ENCODE measurements at places on chromosomes 1 and 21.

DNA sequence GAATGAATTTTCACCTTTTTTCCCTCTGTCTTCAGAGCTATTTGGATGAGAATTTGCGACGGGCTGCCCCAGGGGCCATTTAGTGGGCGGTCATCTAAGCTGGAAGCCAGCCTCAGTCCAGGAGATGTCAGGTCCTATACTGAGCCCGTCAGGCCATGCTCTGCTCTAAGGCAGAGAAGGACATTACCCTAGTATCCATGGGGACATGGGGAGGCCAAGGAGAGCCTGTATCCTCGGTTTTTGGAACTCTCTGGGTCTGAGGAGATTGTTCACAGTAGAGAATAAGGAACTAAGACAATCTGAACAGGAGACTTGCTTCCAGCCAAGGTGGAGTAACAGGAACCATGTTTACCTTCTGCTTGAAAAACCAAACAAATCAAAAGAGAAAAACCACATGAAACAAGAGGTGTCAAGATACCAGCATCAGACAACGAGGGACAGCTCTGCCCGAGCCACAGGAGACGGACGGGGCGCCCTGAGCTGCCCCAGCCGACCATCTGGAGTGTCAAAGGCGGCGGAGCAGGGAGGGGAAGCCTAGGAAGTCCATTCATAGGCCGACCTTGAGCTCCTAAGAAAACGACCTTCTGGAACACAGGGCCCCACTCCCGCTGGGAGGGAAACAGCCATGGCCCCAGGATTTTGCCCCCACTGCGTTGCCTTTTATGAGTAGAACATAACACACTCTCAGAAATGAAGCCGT lies 20.0 kb upstream of the ADARB1 start:
- DNase-seq, result no peak

DNA sequence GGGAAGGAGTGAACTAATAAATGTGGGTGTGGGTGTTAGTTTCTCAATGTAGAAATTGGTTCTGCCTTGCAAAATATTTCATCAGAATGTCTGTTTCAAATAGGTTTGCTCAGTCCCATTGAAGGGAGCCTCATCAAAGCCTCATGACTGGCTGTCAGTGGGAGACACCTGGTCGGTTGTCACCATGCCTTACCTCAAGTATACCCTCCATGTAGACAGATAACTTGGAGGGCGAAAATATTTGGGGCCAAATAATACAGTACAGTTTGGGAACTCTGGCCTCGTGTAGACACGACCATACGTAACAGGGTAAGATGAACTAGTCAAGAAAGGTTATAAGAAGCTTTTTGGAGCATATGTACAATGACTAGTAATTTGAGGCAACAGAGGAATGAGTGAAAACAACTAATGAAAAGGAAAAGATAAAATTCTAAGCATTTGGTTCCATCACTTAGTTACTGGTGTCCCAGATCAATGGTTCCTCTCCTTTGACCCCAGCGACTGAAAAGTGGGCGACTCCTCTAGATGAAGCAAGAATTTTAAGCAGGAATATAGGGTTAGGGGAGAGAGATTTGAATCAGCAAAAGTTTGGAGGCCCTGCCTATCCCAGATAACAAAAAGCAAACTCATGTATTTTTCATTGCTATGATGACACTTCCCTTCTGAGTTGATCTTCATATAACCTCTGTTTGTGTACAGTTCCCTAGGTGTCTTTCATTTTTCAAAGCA lies 163.9 kb downstream of the LRRC40 start:
- no peak for DNase-seq

DNA sequence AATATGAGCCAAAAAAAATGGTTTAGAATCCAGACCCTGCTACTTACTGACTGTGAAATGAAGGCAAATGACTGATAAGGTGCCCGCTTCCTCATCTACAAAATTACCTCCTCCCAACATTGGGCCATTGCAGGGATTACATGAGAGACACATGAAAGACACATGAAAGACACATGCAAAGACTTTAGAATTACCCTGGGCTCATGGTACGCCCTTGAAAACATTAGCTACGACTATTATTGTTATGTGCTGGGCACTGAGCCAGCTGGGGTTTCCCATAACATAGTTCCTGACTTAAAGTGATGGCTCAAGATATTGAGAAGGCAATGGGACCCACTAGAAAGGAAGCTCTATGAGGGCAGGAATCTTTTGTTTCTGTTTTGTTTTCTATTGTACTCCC lies 43.7 kb upstream of the KANK4 start:
- DNase-seq, result no peak

DNA sequence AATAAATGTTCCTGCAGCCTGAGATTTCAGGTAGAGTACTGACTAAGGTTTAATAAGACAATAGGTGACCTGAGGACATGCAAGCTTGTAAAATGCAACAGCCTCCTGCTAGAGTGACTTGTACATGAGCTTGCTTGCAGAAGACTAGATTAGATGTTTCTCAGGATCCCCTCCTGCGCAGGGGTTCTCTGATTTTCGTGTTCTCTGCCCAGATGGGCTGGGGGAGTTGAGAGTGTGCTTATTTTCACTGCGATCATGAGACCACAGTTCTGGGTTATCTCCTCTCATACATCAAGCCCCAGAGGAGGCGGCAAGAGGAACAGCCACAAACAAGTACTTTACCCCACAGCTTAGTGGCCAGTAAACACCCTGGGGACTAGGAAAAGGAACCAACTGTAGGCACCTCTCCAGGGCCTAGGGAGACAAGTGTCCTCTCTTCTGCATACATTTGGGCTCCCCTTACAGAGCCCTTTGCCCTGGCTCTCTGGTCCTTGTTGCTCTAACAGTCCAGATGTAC lies 8.0 kb downstream of the TMEM81 start:
- DNase-seq, result no peak

- no peak for DNase-seq
Measured at GRCh38 chr21:36803816-36804439, 105.0 kb downstream of the SIM2 start.

- no peak for DNase-seq
Measured at GRCh38 chr1:53956308-53957168, 10.4 kb downstream of the LRRC42 start.

DNA sequence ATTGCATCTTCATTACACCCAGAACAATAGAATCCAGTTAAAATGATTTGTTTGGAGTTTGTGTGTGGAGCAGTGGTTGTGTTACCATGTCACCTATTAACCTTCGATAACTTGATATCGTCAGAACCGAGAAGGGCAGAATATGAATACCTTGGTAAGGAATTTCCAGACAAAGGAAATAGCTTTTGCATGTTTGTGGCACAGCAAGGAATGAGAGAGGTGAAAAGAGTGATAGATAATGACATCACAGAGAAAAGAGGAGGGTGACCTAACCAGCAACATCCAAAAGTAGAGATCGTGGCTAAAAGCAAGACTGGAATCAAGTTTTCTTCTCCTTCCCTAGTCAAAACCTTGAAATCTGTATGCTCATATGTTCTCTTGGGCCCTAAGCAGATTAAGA lies 244.6 kb upstream of the NEGR1 start:
- DNase-seq, result no peak

GRCh38 chr1:111406321-111406768 lies 21.2 kb downstream of the OVGP1 start:
- DNase-seq, result no peak

- DNase-seq, result no peak
Measured at GRCh38 chr1:72278461-72278860, 3.9 kb downstream of the NEGR1 start.

GRCh38 chr1:119784191-119784781 lies 15.6 kb upstream of the HMGCS2 start:
- DNase-seq, result no peak

DNA sequence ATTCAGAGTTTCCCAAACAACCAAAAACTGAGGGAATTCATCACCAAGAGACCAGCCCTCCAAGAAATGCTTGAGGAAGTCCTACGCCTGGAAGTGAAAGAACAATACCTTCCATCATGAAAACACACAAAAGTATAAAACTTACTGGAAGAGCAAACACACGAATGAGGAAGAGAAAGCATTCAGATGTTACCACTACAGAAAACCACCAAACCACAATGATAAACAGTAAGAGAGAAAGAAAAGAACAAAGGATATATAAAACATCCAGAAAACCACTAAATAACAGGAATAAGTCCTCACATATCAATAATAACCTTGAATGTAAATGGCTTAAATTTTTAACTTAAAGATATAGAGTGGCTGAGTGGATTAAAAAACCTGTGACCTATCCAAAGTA lies 58.5 kb upstream of the BCL10 start:
- DNase-seq, result no peak
